ENCODE measurements at places on chromosomes 16 and 17.

GRCh38 chr17:1906662-1907101 is 76.9 kb downstream of the RPA1 start:
- no peak for DNase-seq

DNA sequence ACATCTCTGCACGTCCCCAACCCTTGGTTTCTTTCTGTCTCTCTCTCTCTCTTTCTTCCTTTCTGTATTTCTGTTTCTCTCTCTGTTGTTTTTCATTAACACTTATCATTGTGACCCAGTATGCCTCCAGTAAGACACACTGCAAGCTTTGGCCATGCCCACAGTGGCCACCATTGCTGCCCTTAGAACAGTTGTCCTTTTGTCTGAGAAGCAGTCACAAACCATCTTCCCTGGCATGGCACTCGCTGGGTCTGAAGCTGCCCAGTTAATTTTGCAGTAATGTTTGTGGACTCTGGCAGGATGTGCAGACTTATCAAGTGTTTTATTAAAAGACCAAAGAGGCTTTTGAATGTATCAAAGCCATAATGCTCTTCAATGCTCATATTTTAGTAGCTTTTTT is 146.9 kb downstream of the MSI2 start:
- no peak for DNase-seq

GRCh38 chr16:58497935-58498334 is 2.0 kb upstream of the NDRG4 start:
- DNase-seq = no peak

GRCh38 chr17:70888324-70888723 is 719.0 kb downstream of the KCNJ2 start:
- DNase-seq = no peak

DNA sequence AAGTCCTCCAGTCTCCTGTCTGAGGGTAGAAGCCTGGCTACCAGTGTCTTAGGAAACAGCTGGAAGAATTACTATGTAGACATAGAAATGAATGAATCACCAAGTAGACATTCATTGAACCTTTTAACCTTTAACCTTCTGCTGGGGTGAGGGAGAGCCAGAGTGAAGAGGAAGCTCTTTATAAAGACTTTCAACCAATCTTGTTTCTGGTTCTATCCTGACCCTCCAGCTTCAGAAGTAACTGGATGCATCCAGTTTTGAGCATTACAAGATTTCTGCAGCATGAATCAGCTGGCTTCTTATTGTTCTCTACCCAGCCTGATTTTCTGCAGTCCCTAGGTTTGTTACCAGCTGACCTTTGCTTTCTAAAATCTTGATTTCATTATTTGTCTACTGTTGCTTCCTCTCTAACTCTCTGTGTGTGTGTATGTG is 8.5 kb downstream of the TEKT1 start:
- DNase-seq = no peak

DNA sequence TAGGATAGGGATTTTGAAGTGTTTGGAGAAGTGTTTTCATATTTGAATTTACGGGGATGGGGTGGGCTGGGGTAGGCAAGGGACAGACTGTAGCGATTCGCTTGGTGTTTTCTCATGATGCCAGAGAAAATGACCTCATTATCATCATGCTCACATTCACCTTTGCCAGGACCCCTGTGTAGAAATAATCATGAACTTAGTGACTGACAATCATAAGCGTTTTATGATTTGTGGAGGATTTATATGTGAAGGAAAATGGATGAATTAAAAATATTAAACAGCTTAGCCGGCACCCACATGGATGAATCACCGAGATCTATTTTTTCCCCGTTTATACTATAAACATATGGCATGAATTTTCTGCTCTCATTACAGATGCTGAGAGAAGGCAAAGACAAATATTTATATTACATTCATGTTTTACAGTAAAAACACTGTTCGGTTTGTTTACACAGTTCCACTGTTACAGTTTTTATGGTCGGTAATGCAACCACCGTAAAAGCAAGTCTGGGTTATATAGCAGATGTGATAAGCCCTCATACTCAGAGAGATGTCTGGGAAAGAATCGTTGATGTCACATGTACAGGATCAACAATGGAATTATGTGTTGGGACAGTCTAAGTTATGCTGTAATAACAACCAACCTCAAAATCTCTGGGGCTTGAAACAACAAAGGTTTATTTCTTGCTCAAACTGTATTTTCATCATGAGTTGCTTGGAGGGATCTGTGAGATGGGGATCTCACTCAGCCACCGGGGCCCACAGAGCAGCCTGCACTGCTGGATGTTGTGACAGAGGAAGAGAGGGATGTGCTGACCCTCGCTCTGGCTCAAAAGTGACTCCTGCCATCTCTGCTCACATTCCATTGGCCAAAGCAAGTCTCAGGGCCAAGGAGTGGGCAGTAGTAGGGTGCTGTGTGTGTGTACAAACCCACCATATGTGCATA is 85.1 kb downstream of the WWOX start:
- no peak for DNase-seq
